ENCODE measurements at places on chromosomes 11 and 22.

GRCh38 chr11:72002841-72003775 lies 4.4 kb downstream of the IL18BP start:
- no peak for DNase-seq

DNA sequence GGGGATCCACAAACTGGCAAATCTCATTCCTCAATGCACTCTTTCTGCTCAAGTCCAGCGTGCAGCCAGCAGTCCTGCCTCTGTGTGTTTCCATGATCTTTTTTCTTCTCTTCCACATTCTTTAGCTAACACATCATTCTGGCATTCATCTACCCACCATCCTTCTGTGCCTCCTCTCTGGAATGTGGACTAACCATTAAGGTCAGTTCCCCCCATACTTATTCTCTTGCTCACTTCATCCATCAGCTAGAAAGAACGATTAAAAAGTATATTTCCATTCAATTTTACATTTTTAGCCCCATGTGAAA lies 7.8 kb downstream of the KIRREL3 start:
- no peak for DNase-seq

DNA sequence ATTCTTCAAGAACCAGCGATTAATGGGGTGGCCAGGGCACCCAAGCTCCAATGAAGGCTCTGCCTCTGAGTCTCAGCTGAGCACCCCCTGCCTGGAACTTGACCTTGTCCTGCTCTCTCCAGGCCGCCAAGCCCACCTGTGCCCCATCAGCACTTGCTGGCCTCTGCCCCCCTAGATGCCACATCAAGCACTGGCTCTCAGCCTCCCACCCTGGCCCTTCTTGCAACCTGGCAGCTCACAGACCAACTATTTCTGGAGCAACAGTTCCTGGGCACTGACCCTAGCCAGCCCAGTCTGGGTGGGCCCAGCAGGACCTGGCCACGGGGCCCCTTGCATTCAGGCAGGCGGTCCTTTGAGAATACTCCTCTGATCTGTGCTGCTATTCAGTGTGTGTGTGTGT lies 98.8 kb upstream of the PITPNB start:
- DNase-seq, result no peak

- DNase-seq, result no peak
Measured at GRCh38 chr11:66687831-66688281, 10.2 kb upstream of the RBM4B start.

DNA sequence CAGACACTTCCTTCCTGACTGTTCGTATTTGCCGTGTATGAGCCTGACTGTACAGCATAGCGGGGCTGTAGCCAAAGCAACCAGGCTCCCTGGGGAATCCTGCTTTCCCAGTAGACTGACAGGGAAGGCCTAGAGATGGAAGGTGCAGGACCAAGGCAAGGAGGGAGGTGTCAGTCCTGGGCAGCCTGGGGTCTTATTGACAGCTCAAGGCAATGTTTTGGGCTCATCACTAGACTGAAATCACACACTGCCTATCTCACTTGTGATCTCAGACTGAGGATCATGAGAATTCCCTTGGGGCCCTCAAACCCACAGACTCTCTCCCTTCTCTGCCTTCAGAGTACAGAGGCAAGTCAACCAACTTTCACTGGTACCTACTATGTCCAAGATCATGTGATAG lies 346.8 kb upstream of the NARS2 start:
- DNase-seq, result no peak

- no peak for DNase-seq
Measured at GRCh38 chr11:83480251-83480650, 194.1 kb upstream of the CCDC90B start.

GRCh38 chr11:95556342-95557163 lies 233.0 kb downstream of the FAM76B start:
- no peak for DNase-seq

DNA sequence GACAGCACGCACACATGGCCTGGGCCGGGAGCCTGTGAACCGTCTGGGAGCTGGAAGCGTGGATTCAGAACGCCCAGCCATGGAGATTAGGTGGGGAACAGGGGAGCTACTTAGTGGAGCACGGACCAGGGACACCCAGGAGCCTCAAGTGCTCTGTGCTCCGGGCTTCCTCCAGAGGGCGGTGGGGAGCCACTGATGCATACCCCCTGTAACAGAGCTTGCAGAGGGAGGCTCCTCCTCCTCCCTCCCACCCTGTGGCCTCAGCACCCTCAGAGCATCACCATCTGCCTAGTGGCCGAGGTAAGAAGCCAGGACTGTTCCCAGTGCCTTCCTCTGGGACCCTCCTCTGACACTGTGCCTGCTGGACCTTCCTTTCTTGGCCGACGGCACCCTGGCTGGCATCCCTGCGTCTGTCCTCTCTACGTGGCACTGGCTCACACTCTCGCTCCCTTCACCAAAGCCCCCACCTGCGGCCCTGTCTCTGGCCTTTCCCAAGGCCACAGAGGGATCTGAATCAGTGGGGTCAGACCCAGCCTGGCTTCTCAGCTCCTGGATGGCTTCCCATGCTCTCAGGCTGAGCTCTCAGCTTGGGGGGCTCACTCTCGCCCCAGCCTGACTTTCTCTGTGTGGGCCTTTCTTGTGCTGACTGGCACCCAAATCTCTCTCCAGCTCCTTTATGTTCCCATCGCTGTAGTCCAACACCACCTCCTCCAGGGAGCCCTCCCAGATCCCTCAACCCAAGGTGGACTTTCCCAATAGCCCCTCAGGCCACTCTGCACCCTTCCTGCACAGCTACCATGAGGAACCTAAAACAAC lies 780.9 kb downstream of the BRD1 start:
- no peak for DNase-seq

DNA sequence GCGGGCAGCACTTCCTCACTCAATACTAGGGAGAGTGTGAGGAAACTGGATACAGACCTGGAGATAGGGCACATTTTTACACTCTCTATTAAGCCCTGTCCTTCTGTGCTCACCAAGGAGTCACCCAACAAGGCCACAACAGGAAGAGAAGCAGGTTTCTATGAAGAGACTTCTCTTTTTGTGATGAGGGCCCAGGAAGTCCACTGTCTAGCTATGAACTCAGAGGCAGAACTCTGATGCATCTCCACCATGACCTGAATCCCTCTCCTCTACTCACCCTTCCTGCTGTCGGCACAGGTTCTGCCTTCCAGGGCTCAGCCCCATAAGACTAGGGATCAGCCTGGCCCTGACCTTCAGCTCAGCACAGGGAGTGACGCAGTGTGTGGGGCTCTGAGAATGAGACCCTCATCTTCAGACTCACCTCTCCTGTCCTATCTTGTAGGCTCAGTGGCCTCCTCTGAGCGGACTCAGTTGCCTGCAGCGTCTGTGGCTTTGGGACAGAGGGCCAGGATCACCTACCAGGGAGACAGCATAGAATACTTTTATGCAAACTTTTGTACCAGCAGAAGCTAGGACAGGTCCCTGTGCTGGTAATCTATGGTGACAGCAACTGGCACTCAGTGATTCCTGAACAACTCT lies 49.3 kb upstream of the IGLL5 start:
- DNase-seq, result no peak

GRCh38 chr11:64686466-64687170 lies 36.4 kb downstream of the NRXN2 start:
- no peak for DNase-seq

- DNase-seq, result no peak
Measured at GRCh38 chr11:65218446-65218845, 36.7 kb downstream of the CAPN1 start.

DNA sequence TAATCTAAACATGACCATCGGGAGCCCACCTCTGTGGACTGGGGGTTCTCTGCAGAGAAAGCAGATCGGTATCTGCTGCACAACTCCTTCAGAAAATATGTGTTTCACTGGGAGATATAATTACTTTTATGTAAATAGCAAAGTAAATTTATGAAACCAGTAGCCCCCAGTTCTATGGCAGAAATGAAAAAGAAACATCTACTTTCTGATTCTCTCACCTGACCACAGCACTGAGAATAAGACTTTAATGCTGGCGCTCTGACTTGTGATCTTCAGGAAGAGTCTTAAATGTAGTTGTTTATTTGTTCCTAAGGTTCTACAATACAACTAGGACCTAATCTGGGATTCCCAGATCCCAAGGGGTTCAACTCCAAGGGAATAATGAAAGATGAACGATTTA lies 518.0 kb downstream of the DLG2 start:
- no peak for DNase-seq

DNA sequence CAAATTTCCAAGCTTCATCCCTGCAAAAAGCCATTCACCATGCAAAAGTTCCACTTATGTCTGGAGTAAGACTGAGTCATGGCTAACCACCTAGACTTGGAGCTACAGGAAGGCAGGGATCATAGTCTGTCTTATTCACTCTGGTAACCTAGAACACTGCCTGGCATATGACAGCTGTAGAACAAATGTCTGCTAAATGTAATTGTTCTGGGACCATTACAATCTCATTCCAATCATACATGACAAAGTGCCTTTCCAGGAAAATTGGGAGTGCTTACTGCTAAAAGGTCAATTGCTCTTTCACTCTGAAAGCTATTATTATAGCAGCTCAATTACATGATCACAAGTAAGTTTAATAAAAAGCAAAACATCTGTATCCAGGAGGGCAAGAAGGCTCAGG lies 99.1 kb upstream of the CHRM4 start:
- DNase-seq, result no peak

DNA sequence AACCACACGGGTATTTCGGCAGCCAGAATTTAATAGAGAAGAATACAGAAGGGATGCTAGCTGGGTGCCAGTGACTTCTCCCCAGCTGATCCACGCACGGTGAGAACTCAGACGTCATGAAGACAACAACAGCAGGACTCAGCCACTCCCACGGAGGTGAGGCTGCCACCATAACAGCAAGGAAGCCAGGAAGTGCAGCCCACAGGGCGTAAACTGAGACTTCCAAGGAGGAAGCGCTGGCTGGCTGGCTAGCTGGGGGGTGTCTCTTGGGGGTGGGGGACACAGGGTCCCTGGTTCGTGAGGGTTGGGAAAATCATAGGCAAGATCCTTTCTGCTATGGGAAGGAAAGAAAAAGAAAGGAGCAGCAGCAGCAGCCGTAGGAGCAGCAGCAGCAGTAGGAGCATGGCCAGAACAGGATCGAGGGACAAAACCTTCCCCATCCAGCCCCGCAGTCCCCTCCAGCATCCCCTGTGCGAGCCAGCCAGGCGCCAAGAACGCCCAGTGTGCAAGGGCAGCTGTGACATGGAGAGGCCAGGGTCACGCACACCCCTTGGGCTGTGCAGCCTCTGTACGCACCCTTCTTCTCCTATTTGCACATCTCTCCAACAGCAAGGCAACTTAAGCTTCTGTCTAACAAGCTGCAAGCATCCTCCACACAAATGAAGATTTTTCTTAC lies 49.6 kb upstream of the SHANK2 start:
- no peak for DNase-seq

GRCh38 chr11:123166071-123166559 lies 28.9 kb downstream of the CLMP start:
- DNase-seq, result no peak

DNA sequence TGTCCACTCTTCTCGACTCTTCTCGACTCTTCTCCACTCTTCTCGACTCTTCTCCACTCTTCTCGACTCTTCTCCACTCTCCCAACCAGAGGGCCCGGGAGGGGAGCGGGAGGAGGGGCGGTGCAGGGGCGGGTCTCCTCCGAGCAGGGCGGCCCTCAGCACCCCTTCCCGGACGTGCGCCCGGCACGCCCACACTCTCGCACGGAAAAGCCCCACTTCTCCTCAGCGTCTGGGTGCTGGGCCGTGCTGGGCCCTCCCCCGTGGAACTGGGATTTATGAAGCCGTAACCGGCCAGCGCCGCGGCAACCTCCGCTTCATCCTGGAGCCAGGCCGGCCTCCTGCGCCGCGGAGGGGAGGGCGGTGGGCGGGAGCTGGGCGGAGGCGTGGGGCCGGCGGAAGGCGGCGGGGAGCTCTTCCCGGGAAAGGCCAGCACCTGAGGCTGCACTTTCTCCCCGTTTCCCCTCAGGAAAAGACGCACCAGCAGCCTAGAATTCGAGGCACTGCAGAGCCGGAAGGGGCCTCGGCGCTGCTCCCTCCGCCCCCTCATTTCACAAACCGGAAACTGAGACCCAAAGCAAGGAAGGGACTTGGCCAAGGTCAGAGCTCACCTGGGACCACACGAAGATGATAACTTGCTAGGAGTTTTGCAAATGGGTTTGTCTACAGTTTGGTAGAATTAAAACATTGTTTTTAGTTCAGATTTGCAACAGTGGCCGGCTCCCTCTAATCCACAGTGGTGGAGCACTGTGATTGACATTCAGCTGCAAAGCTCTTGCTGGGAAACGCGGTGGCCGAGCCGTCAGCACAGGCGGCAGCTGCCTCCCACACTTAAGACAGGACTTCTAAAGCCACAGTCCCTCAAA lies 31.6 kb upstream of the JAM3 start:
- peak; percentile 40 for DNase-seq

DNA sequence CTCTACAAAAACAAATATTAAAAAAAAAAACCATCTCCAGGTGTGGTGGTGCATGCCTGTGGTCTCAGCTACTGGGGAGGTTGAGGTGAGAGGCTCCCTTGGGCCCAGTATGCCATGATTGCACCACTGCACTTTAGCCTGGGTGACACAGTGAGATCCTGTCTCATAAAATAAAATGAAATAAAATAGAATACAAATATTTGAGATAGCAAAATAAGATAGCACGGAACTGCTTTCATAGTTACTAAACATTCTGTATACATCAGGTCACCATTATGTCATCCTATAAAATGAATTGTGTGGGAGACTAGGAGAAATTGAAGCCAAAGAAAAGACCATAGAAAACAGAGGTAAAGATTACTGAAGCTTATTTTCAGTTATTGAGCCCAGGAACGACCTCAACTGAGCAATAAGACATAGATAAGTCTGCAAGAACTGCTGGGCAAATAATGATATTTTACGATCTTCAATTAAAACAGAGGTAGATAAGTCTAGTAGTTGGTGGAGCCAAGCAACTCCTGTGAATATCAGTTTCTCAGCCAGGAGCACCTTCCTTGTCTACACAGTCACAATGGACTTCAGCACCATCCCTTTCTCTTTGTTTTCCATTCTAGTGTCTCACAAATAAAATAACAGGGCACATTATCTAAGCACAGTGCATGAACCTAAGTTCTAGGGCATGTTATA lies 9.9 kb downstream of the OR5M11 start:
- DNase-seq, result no peak

GRCh38 chr22:26550498-26551033 lies 38.3 kb upstream of the TFIP11 start:
- no peak for DNase-seq

- no peak for DNase-seq
Measured at GRCh38 chr11:41612415-41612814, 153.0 kb upstream of the LRRC4C start.

DNA sequence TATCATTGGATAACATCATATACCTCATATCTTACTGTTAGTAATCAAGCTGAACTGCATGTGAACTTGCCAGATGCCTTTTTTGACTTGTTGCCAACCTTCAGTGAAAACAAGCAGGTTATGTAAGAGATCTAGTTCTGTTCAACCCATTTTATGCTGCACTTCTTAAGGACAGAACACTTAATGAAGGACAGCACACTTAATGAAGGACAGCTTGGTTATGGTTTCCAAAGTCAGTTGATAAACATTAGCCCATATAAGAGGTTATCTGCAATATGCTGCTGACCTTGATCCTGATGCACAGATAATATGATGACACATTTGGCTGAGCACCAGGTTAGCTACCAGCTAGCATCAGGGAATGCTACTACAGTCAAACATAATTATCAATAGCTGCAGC lies 358.7 kb upstream of the PDGFD start:
- DNase-seq, result no peak

GRCh38 chr11:74004759-74005615 lies 3.9 kb downstream of the UCP3 start:
- DNase-seq, result peak; percentile 82

- no peak for DNase-seq
Measured at GRCh38 chr11:3911908-3912505, 56.5 kb downstream of the STIM1 start.
